AG10803 (cell line): ENCODE measurements at places on chromosomes 16 and 17.

DNA sequence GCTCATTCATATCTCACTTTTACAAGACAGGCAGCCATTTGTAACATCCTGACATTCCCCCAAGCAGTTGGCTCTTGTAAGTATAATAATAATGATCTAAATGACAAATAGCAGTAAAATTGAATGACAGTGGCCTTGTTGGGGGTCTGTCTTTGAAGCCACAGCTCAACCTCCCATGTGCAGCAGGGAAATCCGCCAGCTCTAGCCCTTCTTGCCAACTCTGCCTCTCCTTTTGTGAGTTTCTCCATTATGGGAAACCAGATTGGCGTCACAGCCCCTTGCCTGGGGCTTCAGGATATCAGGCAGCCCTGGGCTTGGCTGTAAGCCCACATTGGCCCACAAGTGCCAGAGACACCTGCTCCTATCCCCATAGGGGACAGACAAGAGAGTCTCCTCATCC, 70.4 kb upstream of the CACNG5 start:
- DNase-seq: no peak

- no peak for DNase-seq
These were observed 5.5 kb downstream of the DLX3 start for GRCh38 chr17:49989518-49989880.

GRCh38 chr17:69284646-69285045, 42.3 kb downstream of the ABCA5 start:
- DNase-seq: no peak

- DNase-seq: no peak
These were observed 58.2 kb upstream of the STAC2 start for GRCh38 chr17:39283896-39284295.

GRCh38 chr17:4968486-4969046, 949 bp upstream of the SPAG7 start:
- DNase-seq: no peak

DNA sequence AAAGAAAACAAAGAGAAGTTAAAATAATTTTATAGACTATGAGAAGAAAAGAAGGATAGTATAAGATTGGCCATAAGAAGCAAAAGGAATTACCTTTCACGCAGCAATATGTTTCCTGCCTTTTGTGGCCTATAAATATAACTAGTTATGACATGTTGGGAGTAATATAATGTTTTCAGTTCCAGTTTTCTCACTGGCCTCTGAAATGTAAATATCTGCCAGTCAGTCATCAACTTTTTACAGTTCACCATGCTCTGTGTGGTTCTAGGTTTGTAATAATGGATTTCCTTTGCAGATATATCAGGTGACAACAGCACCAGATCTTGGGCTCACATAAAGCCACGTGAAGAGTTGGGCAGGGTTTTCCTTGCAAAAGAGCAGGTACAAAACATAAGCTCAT, 94.3 kb downstream of the ABCA8 start:
- no peak for DNase-seq
